ENCODE measurements at places on chromosomes 3 and 15.
A peak's percentile ranks its signal among the peaks of the same experiment; 100 is the strongest.

DNA sequence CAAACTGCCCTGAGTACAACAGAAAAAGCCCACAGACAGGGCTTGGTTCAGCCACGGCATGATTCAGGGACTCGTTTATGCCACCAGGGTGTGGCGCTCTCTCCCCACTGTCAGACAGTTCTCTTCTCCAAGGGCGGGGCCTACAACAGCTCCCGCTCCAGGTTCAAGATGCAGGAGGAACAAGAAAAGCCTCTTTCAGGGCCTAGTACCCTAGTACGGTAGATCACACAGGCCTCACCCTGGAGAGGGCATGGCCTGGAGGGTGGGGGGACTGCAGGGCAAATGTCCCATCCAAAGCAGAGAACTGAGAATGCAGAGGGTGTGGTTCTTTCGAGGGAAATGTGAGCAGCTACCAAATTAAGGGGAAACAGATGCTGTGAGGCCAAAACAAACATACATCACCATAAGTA lies 12.0 kb downstream of the MESD start:
- DNase-seq, result peak; percentile 19

DNA sequence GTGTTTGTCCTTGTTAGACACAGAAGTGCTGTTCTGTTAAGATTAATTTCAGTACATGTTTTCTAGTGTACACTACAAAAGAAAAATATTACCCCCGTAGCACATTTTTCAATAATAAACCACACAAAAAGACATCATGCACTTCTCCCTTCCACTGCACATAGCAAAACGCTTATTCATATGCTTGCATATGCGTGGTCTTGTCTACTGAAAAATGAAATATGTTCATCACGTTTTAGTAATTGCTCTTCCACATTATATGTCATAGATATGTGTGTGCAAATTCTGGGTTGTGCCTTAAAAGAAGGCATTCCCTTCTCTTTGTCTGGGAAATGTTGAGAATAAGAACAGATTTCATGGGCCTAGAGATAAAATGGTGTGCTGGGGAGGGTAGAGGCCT lies 353.9 kb downstream of the NSUN3 start:
- no peak for DNase-seq

DNA sequence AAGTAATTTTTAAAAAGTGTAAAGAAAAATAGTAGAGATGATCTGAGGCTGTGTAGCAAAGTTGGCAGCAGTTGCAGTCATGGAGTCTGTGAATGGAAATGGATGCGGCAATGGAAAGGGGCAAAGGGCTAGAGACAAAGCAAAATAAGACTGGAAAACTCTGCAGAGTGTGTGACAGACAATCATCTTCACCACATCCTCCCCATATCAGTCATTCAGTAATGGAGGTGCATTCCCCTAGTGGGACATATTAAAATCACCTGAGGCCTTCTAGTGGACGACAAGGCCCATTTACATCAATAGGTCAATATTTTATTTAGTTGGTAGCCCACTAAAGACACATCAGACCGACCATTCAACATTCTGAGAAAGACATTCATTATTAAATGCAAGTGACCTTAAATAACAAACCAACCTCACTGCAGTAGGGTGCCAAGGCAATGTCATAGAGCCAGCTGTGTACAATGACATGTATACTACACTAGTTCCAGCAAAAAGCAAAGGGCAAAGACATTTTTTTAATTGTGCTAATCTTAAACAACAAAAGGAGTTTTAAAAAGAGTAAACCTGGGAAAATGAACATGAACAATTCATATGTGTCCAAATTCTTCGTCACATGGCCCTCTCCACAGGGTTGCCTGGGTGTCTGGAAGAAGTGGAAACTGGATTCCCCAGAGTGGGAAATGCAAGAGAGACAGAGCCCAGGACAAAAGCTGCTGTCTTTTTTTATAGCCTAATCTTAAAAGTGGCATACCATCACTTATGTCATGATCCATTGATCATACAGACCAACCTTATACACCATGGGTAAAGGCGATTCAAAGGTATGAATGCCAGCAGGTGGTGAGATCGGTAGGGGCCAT lies 15.6 kb upstream of the RAP2B start:
- no peak for DNase-seq

DNA sequence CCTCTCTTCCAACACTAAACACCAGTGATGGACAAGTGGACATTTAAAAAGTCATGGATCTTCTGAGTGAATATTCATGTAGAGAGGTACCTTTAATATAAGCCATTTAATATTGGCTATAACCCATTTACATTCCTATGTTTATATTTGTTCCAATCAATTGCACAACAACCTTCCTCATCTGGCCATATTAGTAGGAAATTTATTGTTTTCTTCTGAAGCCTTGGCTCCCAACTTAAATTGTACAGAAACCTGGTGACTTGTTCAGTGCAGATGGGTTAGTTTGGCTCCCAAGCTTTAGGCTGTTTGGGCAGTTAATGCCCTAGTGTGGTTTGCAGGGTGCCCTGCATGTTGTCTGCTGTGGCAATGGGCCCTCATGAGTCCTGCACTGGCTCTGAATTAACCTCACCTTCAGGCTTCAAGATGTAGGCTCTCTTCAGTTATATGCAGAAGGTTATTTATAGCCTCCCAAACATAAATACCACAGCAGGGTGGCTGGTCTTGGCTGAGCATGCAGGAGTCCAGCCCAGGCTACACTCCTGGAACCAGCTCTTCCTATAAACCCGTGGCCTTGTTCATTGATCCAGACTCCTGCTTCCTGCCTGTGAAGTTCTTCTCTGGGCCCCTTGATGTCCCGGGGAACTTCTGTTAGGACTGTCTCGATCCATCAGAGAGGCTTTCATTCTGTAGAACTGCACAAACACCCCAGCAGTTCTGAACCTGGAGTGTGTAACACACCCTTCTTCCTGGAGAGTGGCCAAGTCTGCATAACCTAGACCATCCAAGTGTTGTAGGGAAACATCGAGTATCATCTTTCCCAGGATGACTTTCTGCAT lies 57.0 kb downstream of the DUT start:
- no peak for DNase-seq

- DNase-seq, result no peak
Measured at GRCh38 chr15:57122080-57122840, 203.8 kb downstream of the TCF12 start.

DNA sequence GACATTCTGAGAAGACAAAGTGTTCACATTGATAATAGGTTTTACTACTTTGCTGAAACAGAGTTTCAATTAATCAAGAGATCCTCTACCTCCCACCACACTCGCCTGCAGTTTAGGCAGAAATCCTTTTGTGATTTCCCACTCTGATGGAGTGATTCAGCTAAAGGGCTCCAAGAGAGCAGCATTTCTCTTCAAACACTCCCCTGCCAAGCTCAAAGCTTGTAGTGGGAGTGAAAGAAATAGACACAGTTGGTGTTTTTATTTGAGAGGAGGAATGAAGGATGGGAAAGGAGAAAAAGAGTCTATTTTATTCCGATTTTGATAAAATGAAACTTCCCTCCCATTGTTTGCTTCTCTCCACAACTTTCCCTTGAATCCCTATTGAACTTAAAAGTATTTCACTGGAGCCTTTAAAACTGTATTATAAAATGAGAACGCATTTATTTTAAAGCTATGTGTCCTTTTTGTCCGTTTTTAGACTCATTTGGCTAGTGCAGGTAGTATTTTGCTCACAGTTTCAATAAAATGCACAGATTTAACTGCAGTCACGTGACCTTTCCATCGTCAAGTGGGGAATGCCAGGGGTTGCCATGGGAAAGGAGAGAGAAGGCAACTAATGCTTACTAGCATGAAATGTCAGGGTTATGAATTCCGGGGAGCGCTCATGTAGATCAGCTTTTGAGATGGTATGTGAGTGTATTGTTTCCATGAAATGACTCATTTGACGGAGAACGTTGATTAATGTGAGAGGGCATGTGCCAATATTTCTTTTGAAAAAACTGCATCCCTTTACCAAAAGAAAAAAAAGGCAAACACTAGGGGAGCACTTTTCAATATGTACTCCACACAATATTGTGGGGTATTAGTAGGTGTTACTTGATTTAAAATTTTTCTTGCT lies 7.7 kb upstream of the OSBPL11 start:
- DNase-seq, result no peak

GRCh38 chr15:73899197-73900094 lies 26.1 kb downstream of the TBC1D21 start:
- no peak for DNase-seq

GRCh38 chr3:189781415-189781814 lies 150.2 kb downstream of the TP63 start:
- DNase-seq, result no peak

- DNase-seq, result no peak
Measured at GRCh38 chr3:115975796-115976195, 352.5 kb downstream of the GAP43 start.

GRCh38 chr3:79902151-79902550 lies 134.4 kb upstream of the ROBO1 start:
- DNase-seq, result no peak

GRCh38 chr15:95988574-95988887 lies 342.0 kb upstream of the NR2F2 start:
- DNase-seq, result no peak

- no peak for DNase-seq
Measured at GRCh38 chr3:19065027-19065426, 83.3 kb upstream of the KCNH8 start.

DNA sequence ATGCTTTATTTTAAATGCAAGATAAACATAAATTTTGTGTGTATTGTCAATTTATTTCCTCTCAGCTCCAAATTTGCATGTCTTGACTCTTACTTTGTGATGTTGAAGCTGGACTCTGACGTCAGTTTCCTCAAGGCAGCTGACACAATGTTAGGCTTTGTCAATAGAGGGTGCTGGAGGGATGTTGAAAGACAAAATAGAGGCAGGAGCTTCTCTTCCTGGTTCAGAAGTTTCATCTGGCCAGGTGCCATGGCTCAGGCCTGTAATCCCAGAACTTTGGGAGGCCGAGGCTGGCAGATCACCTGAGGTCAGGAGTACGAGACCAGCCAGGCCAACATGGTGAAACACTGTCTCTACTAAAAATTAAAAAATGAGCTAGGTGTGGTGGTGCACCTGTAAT lies 408.6 kb downstream of the GBE1 start:
- no peak for DNase-seq

DNA sequence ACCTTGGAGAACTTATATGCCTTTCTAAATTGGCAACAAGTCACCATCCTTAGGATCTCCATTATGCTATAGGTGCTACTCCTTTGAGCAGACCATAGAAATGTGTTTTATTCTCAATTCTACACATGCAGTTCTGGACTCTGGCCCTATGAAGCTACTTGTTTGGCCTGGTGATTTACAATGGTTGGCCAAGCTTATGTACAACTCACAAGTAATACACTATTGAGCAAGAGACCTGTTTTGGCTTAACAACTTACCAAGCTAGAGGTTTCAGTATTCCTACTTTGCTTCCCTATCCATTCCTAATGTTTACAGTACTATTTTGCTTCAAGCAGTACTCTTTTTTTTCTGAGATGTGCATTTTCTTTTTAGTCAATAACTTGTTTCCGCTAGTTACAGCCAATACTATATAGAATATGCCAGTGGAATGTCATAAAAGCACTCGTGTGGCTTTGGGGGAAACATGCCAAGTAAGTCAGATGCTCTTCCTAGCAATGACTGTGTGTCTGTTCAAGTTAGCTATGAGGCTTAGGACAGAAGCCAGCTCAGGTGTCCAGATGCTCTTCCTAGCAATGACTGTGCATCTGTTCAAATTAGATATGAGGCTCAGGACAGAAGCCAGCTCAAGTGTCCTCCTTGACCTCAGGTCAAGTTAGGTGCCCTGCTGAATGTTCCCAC lies 174.9 kb upstream of the SEMA6D start:
- DNase-seq, result no peak

DNA sequence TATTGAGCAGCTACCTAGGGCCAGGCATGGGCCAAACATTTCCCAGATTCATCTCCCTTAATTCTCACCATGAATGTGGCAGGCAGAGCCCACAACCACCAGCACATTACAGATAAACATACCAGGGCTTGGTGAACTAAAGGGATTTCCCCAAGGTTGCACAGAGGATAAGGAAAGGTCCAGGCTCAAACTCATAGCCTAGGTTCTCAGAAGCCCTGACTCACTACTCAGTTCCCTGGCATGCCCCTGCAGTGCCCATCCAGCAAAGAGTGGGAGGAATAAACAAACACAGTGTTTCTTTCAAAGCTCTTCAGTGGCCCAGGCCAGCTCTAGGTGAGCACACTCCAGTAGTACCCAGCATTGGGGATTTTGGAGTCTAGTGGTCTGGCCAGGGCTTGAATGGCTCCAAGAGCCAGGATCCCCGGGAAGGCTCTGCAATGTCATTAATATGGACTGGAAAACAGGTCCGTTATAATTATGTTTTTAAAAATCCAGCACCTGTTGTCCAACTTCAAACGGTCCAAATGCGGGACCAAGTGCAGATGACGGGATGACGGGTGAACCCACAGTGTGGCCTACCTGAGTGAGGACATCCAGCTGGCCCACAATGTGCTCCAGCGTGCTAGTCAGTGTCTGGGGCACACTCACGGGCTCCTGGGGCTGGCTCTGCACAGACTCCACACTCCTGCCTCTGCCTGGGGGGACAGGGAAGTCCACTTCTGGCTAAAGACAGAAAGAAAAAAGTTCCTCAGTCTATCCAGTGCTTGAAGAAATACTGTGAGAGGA lies 39.8 kb upstream of the DUSP7 start:
- DNase-seq, result no peak

DNA sequence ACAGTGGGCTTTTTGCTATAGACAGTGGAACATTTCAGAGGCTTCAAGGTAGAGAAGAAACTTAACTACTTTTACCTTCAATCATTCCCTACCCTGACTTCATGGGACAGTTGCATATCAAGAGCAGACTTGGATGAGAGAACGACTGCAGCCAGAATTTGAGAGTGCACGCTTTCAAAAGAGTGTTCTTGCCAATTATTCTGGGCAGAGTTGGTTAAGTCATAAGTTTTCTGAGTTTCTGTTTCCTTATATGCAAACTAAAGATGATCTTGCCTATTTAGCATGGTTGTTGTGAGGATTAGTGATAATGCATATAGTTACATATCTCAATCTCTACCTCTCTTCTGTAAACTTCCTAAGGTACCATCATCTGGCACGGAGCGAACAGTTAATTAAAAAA lies 7.6 kb downstream of the SLC9A9 start:
- no peak for DNase-seq

DNA sequence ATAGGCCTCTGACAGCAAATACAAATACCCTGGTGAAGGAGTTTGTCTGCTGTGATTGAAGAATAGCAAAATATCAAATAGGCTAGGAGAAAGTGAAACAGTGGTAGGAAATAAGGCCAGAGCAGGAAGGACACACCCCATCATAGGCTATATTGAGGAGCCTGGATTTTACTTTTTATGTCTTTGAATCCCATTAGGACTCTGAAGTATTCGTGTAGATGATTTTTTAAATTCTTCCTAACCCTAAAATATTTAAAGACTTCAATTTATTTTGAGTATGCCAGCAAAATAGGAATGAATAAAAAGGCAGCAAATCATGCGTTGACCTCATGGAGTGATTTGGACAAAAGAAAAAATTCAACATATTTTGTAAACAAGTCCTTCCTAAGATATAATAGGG lies 562.8 kb downstream of the NAALADL2 start:
- DNase-seq, result no peak

DNA sequence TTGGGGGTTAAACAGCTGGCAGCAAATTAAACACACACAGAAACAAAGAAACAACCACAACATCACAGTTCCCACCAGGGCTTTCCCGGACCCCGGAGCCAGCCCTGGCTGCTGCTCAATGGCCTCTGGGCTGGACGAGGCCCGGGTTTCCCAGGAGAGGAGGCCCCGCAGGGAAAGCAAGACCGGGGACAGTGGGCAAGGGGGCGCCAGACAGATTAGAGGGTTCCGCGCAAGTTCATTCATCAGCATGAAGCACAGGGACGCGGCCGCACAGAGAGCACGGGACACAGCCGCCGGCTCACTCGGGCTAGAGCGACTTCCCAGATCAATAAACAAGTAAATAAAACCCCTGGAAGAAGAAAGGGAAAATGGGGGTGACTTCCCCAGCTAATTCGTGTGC lies 66.4 kb upstream of the RPL32 start:
- no peak for DNase-seq

GRCh38 chr3:149321640-149322039 lies 11.8 kb downstream of the TM4SF18 start:
- DNase-seq, result no peak

All from stimulated activated CD4-positive, alpha-beta T cell treated with anti-CD3 and anti-CD28 coated beads, Interleukin-4, amount 100 ng/mL, for 4 hours (primary cell).